ENCODE measurements at places on chromosomes 5 and 9.

GRCh38 chr9:83197591-83197990, 134.6 kb upstream of the RASEF start:
- no peak for DNase-seq

GRCh38 chr5:113201715-113202114, 225.1 kb downstream of the DCP2 start:
- no peak for DNase-seq

GRCh38 chr9:89295400-89295799, 15.6 kb upstream of the CKS2 start:
- no peak for DNase-seq

DNA sequence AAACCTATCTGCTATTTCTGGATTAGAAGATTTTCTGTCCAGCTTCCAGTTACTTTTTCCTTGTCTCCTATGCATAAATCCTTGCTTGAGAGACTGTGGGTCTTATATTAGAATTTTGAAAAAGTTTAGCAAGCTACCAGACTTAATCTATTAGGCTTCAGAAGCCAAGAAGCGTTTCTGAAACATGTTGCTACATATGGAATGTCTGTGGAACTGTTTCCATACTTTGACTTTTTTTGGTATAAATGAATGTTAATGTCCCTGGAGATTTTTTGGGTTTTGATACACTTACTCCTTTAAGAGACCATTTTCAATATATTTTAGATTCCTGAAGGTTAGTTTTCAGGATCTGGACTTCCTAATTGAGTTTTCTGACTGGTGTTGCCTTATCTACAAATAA, 191.4 kb upstream of the SGCD start:
- no peak for DNase-seq

GRCh38 chr9:134396825-134397224, 70.6 kb downstream of the RXRA start:
- no peak for DNase-seq

GRCh38 chr5:111461255-111461671, 51.1 kb downstream of the STARD4 start:
- no peak for DNase-seq

DNA sequence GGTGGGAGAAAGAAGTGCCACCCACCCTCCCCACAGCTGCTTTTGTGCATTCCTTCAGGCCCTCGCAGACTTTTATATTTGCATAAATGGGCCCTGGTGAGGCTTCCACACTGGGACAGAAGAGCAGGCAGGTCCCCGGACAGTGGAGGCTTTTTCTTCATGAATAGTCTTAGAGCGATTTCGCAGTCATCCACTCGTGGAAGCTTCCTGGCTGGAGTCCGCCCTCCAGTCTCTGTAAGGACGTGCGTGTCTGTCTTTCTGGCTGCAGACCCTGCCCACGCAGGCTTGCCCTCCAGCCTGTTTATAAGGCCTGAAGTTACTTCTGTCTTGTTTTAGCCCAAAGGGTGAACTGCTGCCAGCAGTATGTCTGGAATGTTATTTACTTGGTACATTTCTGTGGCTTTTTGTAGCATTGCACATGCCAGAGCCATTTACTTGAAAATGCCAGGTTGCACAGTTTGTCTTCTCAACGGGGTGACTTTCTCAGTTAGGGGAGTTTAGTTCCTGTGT, 195.7 kb downstream of the AOPEP start:
- no peak for DNase-seq

- no peak for DNase-seq
Measured at GRCh38 chr5:124702525-124702924, 43.9 kb downstream of the ZNF608 start.

GRCh38 chr5:111582993-111583601, 70.8 kb upstream of the STARD4 start:
- no peak for DNase-seq

DNA sequence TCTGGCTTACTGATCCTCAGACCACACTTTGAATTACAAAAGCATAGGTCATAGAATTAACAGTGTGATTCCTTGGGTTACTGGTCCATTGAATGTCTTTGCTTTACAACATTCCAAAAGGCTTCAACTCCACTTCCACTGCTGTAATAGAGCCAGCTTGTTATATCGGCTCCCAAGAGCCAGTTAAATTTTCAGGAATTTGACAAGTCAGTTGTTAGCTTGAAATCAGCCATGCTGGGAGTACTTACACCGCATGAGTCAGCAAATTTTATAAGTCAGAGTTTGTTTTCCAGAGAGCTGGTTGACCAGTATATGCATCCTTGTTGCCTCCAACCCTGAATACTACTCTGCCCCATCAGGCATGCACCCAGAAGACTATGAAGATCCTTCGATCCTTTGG, 73.1 kb downstream of the FOXB2 start:
- DNase-seq = no peak

Data from transverse colon (tissue), 4 donors.